ENCODE measurements at places on chromosomes 2 and 18.

DNA sequence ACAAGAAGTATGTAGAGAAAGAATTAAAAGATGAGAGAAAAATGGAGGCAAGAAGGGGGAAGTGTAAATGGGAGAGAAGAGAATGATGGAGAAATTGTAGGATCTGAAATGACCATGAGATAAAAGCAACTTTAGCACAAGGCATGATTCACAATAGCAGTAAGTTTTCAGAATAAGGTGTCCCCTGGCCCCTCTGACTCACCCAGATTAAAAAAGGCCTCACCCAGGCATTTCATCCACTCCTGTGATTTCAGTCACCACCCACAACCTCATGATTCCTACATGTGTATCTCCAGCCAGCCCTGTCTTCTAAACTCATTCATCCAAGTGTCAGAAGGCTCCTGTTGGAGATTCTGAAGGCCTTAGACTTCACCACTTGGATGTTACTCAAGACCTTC is 56.6 kb downstream of the SP100 start:
- DNase-seq: no peak

DNA sequence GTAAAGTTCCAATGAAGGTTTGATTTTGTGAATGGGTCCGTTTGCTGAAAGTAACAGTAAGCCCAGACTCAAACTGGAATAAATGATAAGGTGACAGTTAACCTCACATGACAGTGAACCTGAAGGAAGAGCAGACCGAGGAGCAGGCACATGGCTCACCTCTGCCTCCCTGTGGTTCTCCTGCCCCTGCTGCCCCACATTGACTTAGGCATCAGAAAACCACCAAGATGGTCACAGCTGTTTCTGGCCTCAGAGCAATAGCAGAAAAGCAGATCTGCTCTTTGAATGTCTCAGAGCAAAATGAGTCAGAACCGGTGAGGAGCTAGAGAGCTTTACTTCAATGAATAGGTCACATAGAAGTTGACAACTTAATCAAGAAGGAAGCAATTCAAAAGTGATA is 487.6 kb downstream of the METTL4 start:
- no peak for DNase-seq

- DNase-seq: no peak
Measured at GRCh38 chr2:25419678-25420242, 78.0 kb upstream of the DNMT3A start.

GRCh38 chr2:228675646-228676045 is 494.2 kb upstream of the SPHKAP start:
- DNase-seq: no peak

DNA sequence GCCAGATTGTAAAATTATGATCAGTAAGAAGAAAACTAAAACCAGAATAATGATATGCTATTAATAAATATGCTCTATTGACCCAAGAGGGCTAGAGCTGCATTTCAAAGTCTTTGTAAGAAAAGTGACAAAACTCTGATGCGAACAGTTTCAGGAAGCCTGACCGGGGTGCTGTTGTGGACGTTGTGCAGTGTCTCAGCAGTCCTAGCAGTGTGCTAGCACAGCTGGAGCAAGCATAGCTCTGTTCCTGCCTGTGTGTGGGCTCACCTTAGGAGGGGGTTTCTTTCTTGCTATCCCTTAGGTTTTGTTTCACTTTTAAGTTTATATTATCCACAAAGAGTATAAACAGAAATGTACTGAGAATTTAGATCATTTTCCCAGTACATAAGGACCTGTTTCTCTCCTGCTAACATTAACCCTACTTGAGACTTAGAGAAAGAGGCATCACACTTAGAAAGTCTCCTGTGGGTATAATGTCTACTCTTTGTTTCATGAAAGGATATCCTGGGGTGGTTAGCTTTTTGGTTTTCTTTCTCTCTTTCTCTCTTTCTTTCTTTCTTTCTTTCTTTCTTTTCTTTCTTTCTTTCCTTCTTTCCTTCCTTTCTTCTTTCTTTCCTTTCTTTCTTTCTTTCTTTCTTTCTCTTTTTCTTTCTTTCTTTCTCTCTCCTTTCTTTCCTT is 124.5 kb downstream of the TMEM182 start:
- DNase-seq: no peak

- DNase-seq: no peak
Measured at GRCh38 chr2:113686537-113686936, 59.5 kb downstream of the RABL2A start.

GRCh38 chr2:189580241-189580651 is 340 bp downstream of the SLC40A1 start:
- peak; percentile 8 for DNase-seq

DNA sequence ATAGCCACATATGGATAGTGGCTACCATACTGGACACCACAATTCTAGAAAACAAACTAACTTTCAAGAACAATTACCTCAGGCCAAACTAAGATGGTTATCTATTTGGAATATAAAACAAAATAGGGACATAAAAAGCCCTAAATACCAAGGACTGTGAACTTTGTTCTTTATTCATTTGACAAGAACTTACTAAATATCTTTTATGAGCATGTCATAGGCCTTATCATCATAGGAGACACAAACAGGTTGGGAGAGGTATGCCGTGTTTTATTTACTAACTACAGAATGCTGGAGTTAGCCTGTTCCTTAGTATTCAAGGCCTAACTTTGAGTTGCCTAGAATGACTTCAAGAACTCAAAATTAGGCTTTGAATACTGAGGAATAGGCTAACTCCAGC is 32.1 kb downstream of the CCDC93 start:
- no peak for DNase-seq

DNA sequence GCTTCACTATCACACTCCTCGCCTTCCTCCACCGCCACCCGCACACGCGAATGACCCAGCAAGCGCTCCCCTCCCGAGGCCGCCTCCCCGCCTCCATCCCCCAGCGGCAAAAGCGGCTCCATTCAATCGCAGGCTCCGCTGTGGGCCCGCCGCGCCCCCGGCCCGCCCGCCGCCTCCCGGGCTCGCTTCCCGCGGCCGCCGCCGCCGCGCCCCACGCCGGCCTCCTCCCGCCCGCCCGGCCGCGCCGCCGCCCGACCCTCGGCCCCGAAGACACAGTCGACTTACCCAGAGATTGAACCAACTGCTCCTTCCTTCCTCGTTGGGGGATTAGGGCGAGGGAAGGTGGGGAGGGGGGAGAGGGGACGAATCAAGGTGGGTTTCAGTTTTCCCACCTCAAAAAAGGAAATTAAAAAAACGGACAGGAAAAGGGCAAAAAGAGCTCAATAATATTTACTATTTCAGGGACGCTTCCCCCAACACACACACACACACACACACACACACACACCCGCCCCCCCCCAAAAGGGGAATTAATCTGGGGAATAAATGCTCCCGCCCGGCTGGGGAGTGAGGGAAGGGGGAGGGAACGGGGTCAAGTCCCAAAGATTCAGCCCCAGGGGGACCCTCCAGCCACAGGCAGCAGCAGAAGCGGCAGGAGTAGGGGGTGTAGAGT is 743 bp downstream of the XPO1 start:
- DNase-seq: peak; percentile 16

- DNase-seq: no peak
Measured at GRCh38 chr18:68757126-68757525, 40.8 kb upstream of the CCDC102B start.

DNA sequence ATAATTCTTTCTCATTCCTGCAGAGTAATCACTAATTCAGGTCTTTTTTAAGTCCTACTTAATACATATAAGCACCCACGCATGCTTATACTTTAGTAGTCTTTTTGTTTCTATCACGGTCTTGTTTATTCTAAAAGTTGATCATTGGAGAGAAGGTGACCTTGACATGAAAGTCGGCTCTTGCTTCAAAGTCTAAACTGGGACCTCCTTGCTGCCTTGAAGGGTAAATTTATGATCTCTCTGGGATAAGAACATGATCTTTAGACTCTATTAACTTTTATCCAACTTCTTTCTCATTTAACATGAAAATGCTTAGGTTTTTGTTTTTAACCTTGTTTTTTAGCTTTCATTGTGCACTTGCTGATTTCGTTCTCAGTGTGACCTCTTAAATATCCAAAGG is 792.3 kb downstream of the DPP10 start:
- DNase-seq: no peak

GRCh38 chr2:227378371-227378782 is 729 bp downstream of the TM4SF20 start:
- DNase-seq: no peak
